Left colon (tissue), 2 donors: ENCODE measurements at places on chromosomes 5 and 9.
A peak's percentile ranks its signal among the peaks of the same experiment; 100 is the strongest.

DNA sequence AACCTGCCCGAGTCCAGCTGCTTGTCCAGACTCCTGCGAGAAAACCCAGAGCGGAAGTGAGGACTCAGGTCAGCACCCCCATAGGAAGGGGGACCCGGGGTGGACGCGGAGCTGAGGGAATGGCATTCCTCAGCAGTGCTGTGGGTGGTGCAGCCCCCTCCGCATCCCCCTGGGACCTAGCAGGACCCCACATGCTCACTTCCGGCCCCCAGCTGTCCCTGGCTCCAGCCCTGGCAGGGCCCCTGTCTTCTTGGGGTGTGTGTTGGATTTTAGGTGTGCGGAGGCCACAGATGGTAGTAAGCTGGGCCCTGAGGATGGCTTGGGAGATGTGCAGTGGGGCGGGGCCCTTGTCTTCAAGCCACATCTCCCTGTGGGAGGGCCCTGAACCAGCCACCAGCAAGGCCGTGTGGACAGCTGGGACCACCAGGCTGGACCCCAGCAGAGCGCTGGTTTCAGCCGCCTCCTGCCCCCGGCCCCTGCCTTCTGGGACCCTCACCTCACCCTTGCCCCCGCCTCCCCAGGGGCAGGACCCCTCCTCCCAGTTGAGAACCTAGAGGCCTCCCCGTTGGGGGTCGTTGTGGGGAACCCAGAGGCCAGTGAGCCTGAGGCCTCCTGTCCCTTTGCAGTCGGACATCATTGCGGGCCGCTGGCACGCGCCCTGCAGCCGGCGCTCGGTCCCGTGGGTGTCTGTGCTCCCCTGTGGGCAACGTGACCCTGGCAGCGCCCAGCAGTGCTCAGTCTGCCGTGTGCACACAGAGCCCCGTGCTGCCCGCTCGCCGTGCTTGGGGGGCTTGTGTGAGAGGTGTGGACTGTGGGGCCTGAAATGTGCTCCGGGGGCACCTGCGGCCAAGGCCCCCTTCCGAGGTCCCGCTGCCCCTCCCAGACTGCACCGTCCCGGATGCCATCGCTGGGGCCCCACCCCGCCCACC, 10.8 kb upstream of the SLC9A3 start:
- no peak for DNase-seq

- no peak for DNase-seq
Measured at GRCh38 chr9:37262410-37262809, 142.0 kb downstream of the ZCCHC7 start.

DNA sequence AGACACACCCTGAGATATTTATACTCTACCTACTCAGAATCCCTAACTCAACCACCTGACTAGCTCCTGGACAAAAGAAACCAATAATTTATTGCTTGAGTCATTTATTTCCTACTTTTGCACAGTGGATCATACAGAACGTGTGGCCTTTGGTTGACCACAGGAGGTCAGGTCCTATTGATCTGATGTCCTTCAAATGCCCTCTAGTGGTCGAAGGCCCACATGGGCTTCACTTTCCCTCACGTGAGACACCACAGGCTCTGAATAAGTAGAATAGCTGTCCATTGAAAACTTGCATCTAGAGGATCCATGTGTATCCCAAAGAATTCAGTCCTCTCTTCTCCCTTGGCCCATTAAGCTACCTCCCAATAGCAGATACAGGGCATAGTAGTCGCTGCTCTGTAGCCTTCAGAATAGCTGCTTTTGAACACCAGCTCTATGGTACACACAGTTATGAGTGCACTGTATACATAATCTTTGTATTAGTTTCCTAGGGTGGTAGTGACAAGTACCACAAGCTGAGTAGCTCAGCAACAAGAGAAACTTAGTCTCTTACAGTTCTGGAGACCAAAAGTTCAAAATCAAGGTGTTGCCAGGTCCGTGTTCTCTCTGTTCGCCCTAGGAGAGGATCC, 177.6 kb upstream of the SMARCA2 start:
- DNase-seq, result peak; percentile 10

GRCh38 chr5:170173647-170174046, 59.1 kb upstream of the C5orf58 start:
- no peak for DNase-seq

- DNase-seq, result no peak
Measured at GRCh38 chr5:21013237-21013636, 1025.2 kb upstream of the CDH18 start.

GRCh38 chr5:14579731-14580397, 1.7 kb upstream of the OTULINL start:
- no peak for DNase-seq
